ENCODE measurements at places on chromosomes 5 and 9.

DNA sequence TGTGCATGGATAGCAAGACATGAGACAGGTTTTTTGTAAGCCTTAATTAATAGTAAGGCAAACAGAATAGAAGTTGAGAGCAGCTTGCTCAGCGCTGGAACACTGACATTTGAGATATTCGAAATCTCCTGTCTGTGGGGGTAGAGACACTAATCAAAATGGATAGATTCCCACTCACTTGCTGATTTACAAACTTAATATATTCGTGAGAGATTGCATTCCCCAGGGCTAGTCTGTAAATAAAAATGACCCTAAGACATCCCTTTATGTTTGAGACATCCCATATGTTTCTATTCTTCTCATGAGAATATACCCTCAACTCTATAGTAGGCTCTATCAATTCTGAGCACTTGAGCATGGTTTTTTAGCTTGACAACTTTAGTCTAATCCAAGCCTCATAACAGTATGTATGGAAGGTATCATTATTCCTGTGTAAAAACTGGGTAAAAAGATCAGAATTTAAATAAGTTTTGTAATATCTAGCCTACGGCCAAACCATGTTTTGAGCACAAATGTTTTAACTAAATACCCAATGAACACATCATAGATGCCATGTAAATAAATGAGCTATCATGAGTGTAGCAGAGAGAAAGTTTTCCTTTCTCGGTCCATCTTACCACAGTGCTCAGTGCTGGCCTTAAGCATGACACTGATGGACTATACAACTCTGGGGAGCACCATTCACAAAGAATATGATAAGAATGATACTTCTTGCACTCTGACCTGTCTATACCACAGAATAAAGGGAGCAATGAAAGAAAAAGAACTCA, 609.2 kb downstream of the PSAT1 start:
- DNase-seq: no peak

GRCh38 chr9:121201738-121202533, at the start of gene RAB14:
Gene RAB14, minus strand, starts transcription at chr9:121201869. Its CDS starts 8,457 bp downstream, at chr9:121193412.
- peak; percentile 96 for DNase-seq

- DNase-seq: no peak
Observed at GRCh38 chr5:96343094-96343493, 90.0 kb downstream of the PCSK1 start.

GRCh38 chr5:76319673-76320072, 83.4 kb upstream of the IQGAP2 start:
- DNase-seq: no peak

GRCh38 chr5:163505049-163505367, 411 bp upstream of the MAT2B start:
- no peak for DNase-seq
